ENCODE measurements at places on chromosomes 11 and 22.
A peak's percentile ranks its signal among the peaks of the same experiment; 100 is the strongest.

GRCh38 chr11:124190298-124191139, 7.4 kb downstream of the OR10D3 start:
- DNase-seq: no peak

- no peak for DNase-seq
Observed at GRCh38 chr11:114211444-114212121, 84.6 kb upstream of the NNMT start.

DNA sequence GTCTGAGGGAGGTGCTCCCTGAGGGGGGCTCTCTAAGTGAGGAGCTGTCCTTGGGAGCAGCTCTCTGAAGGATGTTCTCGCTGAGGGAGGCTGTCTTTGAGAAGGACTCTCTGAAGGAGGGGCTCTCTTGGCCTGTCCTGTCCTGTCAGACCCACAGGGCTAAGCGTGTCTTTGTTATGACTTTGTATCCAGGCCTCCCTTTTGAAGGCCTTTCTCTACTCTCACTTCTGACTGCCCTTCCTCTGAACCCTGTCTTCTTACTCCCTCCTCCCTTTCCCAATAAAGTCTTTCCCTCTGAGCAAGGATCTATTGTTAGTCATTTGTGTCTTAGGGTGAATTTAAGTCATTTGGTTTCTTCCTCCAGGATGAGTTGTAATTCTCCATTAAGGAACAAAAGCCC, 330.1 kb upstream of the PLET1 start:
- DNase-seq: no peak

- no peak for DNase-seq
Observed at GRCh38 chr11:88307749-88308425, 29.6 kb downstream of the CTSC start.

GRCh38 chr11:46437122-46437689, 45.6 kb upstream of the CHRM4 start:
- no peak for DNase-seq

DNA sequence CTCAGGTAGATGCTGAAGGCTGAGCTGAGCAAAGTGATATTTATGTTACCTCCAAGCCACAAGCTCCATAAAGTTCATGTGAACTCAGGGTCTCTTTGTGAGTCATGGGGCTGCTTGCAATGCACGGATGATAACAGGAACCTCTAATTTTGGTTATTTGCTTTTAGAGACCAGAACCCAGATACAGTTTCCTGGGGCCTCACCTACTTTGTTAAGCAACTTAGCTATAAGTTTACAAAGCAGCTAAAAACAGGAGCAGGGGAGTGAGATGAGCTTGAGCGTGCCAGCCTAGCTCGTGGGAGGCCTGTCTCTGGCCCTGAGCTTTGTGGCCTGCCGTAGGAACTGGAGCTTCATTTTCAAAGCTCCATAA, 29.2 kb downstream of the SREBF2 start:
- DNase-seq: no peak

GRCh38 chr11:68827733-68828132, 14.0 kb downstream of the CPT1A start:
- no peak for DNase-seq

DNA sequence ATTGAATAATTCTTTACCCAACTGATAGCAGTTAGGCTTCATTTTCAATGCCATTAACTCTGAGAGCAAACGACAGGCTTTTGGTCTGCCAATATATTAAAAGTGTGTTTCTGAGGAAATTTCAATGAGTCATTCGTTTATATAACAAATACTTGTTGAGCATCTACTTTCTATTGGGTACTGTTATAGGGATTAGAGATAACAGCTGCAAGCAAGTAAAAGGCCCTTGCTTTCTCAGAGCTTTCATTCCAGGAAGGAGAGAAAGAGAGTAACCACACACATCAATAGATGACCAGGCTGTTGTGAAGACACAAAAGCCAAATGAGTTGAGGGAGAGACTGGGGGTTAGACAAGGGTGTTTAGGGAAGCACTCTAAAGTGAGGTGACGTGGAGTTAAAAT, 35.7 kb downstream of the CD44 start:
- no peak for DNase-seq

DNA sequence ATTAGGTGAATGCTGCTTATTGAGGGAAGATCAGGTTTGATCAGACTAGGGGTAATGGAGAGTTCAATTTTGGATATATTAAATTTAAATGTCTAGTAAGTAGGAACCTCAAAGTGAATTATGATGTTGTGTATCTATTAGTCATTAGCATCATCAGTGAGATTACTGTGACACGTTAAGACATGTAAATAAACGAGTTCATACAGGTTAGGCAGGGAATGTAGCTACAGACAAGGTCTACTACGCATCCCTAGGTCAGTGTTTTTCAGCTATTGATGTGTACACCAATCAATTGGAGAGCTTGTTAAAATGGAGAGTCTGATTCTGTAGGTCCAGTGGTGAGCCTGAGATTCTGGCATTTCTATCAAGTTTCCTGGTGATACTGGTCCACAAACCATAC, 120.1 kb upstream of the LRRC4C start:
- DNase-seq: no peak

GRCh38 chr11:95883381-95883780, 40.5 kb downstream of the MTMR2 start:
- DNase-seq: no peak

- no peak for DNase-seq
Observed at GRCh38 chr11:78259777-78260487, 71.2 kb downstream of the USP35 start.

- DNase-seq: no peak
Observed at GRCh38 chr11:88666364-88666763, 328.8 kb upstream of the CTSC start.

GRCh38 chr11:75388386-75389275, 10.7 kb upstream of the RPS3 start:
- DNase-seq: no peak

GRCh38 chr11:76380159-76380976, 564 bp downstream of the THAP12 start:
- peak; percentile 41 for DNase-seq

GRCh38 chr22:46827781-46828180, 65.3 kb downstream of the TBC1D22A start:
- DNase-seq: no peak

DNA sequence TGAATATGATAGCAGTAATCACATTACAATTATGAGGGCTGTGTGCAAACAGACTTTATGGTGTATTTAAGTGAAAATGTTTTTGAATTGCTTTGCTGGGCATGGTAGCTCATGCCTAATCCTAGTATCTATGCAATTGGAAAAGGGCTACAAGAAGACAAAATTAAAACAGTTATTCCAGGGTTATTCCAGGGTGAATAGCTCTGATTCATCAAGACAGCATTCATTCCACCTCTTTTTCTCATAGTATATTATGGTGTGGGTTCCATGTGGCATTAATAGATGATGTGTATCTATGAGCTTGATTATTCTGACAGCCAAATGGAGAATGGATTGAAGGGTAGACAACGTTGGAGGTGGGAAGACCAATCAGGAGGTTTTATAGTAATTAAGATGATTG, 12.1 kb upstream of the SIDT2 start:
- DNase-seq: no peak

GRCh38 chr11:92455210-92455790, 230.7 kb downstream of the FAT3 start:
- DNase-seq: no peak

DNA sequence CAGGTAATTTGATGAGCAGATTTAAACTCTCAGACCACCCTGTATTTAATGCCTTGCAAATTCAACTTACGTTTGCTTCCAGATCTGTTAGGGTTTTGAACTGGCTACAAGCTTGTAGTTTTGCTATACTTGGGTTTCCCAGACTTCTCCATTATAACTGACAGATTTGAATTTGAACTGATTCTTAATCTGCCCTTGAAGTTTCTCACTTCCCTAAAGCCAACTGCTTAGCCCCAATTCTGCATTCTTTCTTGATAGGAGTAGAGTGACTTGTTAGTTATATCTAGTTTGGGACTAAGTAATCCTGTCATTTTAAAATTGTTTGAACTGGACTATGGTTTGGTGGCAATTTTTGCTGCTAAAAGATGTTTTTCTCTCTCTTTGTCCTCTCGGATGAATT, 9.7 kb downstream of the LAYN start:
- no peak for DNase-seq

DNA sequence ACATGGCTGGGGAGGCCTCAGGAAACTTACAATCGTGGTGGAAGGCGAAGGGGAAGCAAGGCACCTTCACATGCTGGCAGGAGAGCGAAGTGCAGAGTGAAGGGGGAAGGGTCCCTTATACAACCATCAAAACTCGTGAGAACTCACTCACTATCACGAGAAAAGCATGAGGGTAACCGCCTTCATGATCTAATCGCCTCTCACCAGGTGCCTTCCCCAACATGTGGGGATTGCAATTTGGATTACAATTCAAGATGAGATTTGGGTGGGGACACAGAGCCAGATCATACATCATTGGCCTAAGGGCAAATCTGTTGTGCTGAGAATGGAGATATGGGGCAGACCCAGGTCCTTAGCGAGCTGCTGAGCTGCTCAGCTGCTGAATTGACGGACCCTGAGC, 13.1 kb downstream of the C1QTNF6 start:
- DNase-seq: no peak

DNA sequence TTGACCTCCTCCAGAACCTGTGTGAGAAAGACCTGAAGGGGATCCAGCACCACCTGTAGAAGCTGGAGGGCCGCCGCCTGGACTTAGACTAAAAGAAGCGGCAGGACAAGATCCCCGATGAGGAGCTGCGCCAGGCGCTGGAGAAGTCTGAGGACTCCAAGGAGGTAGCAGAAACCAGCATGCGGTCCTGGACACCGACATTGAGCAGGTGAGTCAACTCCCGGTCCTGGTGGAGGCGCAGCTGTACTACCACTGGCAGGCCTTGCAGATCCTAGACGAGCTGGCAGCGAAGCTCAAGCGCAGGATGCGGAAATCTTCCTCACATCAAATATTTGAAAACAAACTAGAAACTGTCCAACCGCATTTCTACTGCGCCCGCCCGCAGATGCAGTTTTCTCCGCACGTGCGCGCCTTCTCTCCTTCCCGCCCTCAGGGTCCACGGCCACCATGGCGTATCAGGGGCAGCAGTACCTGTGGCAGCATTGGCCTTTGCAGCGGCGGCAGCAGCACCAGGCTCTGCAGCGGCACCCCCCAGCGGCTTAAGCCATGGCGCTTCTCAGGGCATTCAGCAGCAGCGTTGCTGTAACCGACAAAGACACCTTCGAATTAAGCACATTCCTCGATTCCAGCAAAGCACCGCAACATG, 10.2 kb downstream of the CLDN25 start:
- no peak for DNase-seq

DNA sequence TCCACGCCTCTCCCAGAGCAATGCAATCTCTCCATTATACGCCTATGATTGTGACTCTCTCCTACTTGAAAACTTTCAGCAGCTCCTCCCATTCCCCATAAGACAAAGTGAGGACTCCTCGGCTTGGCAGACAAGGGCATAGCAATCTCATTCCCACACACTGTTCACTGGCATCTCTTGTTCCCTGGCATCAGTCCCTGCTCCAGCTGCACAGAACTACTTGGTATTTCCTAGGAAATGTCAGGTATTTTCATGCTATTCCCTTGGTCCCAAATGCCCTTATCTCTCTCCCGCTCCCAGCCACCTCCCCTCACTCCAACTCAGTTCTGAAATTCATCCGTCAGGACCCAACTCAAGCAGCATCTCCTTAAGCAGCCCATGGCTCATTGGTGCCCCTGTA, 28.4 kb downstream of the TMPRSS5 start:
- no peak for DNase-seq

GRCh38 chr11:61160487-61161189, 588 bp downstream of the VPS37C start:
- no peak for DNase-seq

GRCh38 chr11:118618115-118618990, 10.9 kb downstream of the PHLDB1 start:
- DNase-seq: peak; percentile 75

DNA sequence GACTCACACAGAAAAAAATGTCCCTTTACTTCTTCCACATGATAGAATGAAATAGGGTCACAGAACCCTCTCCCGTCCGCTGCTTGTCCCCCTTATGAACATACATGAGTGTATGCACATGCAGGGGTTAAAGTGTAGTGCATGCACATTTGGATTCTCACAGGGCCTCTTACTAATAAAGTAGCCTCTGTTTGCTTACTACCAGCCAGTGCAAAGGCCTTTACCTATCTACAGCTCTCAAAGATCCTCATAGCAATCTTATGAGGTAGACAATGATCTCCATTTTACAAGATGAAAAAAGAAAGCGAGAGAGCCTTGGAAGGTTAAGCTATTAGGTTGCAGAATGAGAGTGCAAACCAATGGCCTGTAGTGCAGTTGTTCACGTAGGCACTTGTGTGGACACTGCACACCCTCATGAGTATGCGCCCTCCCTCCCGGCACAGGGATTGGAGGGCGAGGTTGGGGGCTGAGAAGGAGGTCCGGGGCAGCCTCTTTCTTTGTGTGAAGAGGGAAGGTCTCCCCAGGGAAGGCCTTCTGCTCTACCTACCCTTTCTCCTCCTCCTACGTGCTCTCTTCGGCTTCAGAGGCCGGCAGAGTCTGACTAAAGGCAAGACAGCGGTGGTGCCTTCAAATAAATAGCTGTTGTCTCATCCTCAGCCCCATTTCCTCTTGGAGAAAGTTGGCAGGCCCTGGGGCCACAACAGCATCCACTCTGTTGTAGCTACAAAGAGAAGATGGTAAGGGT, 91.3 kb downstream of the CEP164 start:
- no peak for DNase-seq

- DNase-seq: no peak
Observed at GRCh38 chr11:68689737-68690625, 5.6 kb downstream of the GAL start.

DNA sequence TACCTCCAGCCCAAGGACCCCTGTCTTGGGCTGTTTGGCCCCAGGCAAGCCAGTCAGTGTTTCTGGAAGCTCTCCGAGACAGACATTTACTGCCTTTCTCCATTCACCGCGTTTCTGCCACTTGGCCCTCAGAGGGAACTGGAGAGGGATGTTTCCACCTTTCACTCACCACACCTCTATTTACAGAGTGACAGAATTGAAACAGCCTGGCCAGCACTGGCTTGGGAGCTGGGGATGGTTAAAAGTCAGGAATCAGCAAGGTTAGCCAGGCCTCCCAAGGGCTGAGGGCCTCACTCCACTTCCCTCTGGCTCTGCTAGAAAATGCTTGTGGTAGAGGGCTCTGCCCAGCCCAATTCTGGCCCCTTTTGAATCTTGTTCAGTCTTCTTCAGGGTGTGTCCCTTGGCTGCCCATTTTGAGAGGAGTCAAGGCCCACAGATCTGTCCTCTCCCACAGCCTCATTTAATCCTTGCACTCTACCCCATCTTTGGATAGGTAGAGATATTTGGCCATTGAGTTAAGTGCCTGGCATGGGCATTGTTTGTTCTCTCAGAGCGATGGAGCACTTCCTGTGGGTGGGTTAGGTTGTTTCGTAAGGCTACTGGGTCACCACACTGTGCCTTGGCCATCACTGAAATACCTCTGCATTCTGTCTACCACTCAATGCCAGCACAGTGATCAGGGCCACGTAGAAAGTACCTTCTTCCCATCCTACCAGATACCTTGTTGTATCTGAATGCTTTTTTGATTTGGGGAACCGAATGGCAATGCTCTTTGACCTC, 119.2 kb downstream of the MICAL2 start:
- no peak for DNase-seq

- no peak for DNase-seq
Observed at GRCh38 chr22:49962751-49963646, 2.4 kb downstream of the PIM3 start.

- DNase-seq: no peak
Observed at GRCh38 chr22:33920197-33920540, at the start of gene LARGE1. Gene LARGE1 (minus strand): TSS chr22:33920476.

GRCh38 chr11:110778343-110778742, 66.1 kb upstream of the ARHGAP20 start:
- no peak for DNase-seq

- no peak for DNase-seq
Observed at GRCh38 chr22:47245786-47246185, 483.3 kb downstream of the TBC1D22A start.

GRCh38 chr11:131744847-131745246, 374.4 kb downstream of the NTM start:
- DNase-seq: no peak

Data from hypothalamus (tissue), 51 donors.